CD8-positive, alpha-beta memory T cell (primary cell): ENCODE measurements at places on chromosomes 3 and 15.

DNA sequence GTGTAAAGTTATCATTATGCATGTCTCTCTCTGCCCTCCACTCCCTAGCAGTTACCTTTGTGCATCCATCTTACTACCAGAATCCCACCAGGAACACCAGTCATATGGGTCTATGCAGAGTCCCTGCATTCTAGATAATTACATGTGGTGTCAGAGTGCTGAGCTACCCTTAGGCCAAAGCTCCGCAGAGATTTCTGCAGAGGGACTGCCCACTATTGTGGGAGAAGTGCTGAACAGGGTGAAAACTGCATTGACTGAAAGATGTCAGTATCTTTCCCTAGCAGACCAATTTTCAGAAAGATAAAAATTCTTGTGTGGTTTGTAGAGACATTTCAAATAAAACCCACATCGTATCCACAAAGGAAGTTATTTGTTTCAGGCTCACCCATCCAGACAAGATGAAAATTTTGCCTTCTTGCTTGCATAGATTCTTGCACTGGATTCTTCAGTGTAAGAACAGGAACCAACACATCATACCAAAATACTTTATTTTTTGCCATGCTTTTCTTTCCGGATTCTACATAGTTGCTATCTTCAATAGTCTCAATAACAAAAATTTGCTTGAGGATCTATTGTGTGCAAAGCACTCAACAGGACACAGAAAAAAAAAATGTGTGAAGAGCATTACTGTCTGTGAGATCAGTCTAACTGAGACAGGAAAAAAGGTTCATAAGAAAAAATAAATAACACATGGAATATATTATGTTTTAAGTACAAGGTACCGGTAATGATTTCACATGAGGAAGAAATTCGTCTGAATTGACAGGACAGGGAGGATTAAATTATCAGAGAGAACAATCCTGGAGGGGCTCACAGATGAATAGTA lies 32.0 kb upstream of the CCDC80 start:
- DNase-seq = no peak

DNA sequence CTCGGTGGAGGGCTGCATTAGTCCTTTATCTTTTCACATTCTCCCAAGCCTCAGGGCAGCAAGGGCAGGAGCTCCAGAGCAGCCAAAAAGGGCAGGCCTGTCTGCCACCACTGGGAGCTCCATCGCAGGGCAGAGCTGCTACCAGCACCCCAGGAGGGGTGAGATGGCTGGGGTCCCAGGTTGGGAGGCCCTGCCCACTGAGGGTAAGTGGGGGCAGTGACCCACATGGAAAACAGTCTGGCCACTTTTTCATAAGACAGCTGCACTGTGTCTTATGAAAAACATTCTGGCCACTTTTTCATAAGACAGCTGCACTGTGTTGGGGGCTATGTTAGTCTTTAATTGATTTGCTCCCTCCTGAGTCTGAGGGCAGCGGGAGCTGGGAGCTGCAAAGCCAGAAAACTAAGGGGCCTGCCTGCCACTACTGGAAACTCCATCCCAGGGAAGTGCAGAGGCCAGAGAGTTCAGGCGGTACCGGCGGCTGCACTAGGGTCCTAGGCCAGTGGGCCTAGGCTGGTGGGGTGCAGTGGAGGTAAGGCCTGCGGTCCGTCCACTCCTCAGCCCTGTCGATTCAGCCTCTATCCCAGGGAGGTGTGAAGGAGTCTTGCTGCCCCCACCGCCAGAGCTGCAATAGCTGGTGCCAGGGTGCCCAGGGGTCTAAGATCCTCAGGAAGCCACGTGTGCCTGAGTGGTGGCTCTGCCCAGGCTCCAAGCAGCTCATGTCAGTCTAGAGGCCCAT lies 45.4 kb downstream of the TMCO5A start:
- no peak for DNase-seq

GRCh38 chr15:100721758-100722550 lies 119.6 kb downstream of the ASB7 start:
- no peak for DNase-seq

DNA sequence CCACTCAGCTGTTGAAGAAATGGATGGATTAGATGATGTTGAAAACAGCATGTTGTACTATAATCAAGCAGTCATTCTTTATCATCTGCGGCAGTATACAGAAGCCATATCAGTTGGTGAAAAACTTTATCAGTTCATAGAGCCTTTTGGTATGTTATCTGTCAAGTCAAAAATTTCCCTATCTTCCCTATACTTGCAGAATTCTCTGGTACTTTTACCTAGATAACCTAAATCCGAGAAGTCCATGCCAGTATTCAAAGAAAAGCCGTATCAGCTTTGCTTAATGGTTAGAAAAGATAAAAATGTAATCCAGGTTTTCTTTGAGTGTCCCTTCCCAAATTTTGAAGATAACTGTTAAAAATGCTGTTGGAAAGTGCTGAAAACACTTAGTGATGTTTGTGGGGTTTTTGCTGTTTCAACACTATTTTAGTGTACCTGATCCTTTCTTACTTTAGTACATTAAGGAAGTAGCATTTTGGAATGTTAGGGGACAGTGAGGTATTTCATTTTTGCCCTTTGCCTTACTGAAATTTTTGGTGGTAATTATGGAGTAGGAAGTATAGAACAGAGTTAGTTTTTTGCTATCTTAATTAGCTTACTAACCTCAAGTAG lies 23.8 kb downstream of the CNOT10 start:
- DNase-seq = no peak

GRCh38 chr3:138928727-138929372 lies 18.1 kb downstream of the FOXL2 start:
- no peak for DNase-seq

DNA sequence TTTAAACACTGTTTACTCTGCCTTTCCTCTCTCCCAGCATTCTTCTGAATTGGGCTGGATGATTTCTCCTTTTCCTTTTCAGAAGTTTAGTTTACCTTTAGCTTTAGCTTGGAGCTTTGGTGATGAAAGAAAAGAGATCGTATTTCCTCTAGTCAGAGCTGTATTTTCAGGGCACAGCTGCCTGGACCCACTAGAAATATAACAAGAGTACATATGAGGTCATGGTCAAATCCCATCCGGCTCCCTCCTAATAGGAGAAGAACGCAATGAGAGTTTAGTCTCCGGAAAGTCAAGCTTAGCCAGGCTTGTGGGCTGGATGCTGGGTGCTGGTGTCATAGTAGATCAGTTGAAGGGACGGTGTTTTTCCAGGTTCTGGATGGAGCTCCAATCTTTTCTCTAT lies 177.1 kb upstream of the PFN2 start:
- no peak for DNase-seq

- no peak for DNase-seq
Measured at GRCh38 chr3:53211706-53212702, 43.8 kb downstream of the TKT start.

DNA sequence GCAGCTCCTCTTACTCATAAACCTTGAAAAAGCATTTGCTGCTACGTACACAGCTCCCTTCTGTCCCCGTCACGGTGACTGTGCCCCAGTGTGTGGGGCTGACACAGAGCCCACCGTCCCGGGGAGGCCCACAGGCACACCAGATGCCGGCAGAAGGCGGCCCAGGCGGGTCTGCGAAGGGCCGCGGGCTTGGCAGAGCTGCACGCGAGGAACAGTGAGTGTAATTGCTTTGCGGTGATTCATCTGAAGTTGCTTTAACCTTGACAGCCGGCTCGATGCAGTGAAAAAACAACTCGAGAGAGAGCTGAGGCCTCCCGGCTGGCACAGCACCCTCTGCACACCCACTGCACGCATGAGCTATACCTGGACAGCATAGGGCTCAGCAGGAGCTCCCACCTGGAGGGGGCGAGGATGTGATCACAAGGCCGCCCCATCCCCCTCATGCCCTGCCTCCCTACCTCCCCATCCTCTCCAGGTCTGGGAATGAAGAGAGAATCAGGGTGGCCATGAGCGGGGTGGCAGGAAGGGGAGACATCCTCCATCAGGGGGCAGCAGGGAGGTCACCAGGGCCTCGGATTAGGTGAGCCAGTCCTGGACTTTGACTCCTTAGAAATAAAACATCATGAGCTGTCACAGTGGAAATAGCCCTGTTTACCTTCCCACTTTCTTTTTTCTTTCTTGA lies 172.7 kb downstream of the MEGF11 start:
- no peak for DNase-seq
